H4 (cell line): ENCODE measurements at places on chromosomes 3 and 15. TPM values are rescaled to one million over a fixed set of nuclear protein-coding genes. Genes with fewer than 3 reads are reported as not detected.

DNA sequence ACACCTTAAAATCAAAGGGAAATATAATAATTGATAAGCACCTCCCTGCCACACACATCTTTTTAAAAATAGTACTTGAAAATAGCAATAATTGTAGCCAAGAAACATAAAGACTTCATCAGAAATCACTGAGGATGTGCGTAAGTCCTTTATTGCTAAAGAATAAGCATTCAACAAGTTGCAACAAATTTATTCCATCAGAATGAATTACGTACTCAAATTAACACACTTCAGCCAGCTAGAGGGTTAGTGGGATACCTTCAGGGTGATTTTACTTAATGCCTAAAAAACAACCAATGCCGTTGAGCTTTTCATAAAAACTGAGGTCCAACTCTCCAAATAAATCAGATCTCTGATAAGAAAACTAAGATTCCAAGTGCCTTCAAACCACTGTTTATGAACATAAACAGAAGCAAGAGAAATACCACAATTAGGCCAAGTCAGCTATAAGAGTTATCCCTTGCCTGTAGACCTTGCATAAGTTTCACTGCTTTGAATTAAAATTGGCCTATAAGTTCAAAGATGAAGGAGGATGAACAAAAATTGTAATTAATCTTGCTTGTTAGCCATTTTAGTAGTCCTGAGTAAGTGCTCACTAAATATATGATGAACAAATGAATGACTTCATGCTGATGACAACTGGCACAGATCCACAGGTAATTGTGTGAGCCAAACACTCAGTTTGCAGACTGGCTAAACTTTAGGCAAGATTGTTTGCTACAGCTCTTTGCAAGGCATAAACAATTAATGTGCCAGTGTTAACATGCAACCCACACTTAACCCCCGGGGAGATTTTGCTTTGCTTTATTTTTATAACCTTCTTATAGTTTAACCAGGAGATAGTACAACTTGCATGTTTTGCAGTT, 375.1 kb upstream of the THBS1 start:
- DNase-seq = peak; percentile 70

DNA sequence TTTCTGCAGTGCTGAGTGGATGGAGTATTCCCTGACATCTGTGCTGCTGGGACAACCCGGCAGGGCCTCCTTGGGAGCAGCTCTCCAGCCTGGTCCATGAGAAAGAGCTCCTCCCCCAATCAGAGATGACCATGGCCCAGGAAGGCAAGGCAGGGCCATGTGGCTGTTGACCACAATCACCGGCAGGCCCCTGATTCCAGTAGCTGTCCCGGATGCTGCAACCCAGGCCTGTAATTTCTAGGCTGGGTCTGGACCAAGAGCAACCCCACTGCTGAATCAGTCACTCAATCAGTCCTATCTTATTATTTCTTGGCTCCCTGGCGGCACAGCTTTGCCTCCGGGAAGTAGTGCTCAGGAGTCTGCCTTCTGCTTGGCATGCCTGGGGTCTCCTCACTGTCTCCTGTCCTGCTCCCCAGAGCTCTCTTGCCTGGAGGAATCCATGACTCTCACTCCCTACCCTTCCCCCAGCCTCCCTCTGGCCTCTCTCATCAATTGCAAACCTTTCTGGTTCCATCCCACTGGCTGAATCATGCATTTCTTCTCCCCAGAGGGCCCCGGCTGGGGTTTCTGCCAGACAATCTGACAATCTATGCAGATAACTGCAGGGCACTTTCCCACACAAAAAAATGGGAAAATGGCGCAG, 32.6 kb upstream of the ITGA11 start:
- no peak for DNase-seq

GRCh38 chr3:11522398-11522715, 121.4 kb downstream of the VGLL4 start:
- no peak for DNase-seq

Gene CYP1A2
- not detected in 2 replicates for total RNA-seq

DNA sequence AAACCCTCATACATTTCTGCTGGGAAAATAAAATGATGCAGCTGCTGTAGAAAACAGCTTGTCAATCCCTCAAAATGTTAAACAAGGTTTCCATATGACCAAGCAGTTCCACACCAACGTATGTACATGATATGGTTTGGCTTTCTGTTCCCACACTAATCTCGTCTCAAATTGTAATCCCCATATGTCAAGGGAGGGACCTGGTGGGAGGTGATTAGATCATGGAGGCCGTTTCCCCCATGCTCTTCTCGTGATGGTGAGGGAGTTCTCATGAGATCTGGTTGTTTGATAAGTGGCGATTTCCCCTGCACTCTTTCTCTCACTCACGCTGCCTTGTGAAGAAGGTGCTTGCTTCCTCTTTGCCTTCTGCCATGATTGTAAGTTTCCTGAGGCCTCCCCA, 100.6 kb upstream of the SLC24A5 start:
- no peak for DNase-seq

GRCh38 chr15:101023501-101024072, 104.4 kb downstream of the LRRK1 start:
- DNase-seq = no peak

Gene PLS1
- total RNA-seq = 7.8 and 9.5 TPM in 2 replicates

GRCh38 chr3:72290859-72291638, 506.1 kb upstream of the PROK2 start:
- DNase-seq = no peak
